ENCODE measurements at places on chromosomes 12 and 14.

GRCh38 chr14:33808187-33808586 is 142.7 kb downstream of the EGLN3 start:
- DNase-seq = no peak

GRCh38 chr14:24710403-24711112 is 76.6 kb upstream of the GZMB start:
- DNase-seq = peak; percentile 61

- DNase-seq = no peak
These were observed 55.1 kb downstream of the TTC6 start for GRCh38 chr14:37650356-37651037.

GRCh38 chr12:57940052-57940914 is 1.1 kb upstream of the ATP23 start:
- no peak for DNase-seq

DNA sequence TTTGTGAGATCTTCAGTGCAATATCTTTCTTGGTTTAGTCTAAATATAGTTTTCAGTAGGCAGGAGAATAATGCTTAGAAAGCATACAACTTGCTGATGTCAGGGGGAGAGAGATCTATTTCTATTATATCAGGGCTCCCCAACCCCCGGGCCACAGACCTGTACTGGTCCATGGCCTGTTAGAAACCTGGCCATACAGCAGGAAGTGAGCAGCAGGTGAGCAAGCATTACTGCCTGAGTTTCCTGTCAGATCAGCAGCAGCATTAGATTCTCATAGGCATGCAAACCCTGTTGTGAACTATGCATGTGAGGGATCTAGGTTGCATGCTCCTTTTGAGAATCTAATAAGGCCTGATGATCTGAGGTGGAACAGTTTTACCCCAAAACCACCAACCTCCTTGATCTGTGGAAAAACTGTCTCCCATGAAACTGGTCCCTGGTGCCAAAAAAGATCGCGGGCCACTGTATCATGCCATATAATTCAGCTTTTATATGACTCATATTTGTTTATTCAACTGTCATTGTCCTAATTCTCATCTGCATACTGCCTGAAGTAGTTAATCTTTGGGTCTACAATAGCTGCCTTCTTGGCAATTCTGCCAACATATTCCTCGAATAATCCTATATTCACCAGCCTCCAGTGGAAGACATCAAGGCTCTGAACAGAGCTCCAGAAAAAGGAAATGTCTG is 163.6 kb upstream of the DYRK2 start:
- DNase-seq = no peak

GRCh38 chr12:96094201-96094600 is 58.8 kb upstream of the LTA4H start:
- DNase-seq = no peak

- DNase-seq = no peak
These were observed 53.9 kb upstream of the DCD start for GRCh38 chr12:54701940-54702592.

DNA sequence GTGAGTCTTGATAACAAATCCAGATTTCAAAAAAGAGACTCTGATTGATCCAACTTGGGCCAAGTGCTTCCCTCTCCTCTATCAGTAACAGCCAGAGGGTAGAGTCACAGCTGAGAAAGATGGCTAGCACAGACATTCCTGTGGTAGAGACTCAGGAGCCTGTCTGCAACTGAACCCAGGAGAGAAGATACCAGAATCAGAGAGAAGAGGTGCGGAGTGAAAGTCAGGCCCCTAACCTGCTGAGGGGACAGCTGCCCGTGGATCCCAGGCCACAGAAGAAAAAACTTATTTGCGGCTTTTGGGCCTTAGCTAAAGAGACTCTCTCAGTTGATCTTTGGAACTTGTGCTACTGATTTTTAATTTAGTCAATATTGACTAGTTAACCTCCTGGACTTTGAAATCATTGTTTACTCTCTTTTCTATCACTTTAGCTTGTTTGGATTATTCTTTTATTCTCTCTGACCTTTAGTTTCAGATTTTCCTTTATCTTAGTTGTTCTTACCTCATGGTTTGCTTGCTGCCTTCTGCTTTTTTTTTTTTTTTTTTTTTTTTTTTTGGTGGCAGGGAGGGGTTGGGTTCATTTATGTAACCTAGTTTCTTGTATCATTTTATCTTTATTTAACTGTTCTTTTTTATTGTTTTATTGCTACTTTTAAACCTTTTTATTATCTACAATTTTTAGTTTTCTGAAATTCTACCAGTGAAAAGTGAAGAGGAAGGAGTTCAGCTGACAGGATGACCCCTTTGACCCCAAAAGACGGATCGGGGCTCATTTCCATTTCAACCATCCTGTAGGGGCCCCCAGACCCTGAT is 154.9 kb upstream of the KRR1 start:
- DNase-seq = no peak

DNA sequence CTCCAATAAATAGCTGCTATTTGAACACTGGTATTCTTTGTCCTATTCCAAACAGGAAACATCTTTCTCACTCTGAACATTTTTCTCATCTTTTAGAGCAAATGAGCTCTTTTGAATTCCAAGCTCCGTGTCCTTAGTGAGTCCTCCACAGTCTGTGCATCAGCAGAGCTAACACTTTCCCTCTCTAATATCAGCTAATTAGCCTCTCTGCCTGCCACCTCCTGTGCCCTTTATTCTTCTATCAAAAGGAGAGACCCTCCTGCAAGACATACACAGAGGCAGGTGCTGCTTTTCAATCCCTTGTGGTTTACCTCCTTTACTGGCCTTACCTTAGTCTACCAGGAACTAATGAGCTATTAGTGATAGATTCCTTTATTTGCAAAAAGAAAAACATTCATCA is 178.5 kb downstream of the SLC35F4 start:
- DNase-seq = no peak

- DNase-seq = no peak
These were observed 48.6 kb downstream of the KICS2 start for GRCh38 chr12:64173456-64173855.

DNA sequence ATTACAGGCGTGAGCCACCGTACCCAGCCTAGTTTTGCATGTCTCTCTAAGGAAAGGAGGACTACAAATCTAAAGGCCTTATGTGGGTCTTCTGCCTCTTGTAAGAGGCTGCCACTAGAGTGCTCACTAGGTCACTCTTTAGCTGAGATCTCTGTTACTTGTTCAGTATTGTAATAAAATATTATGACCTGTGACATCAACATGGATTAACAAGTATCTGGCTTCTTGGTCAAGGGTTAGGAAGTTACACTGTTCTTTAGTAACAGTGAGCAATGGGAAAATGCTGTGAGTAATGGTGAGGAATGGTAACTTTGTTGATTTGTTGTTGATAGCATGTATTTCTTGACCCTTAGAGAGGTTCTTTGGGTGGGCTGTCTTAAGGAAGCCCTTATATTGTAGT is 50.5 kb downstream of the ERC1 start:
- no peak for DNase-seq

DNA sequence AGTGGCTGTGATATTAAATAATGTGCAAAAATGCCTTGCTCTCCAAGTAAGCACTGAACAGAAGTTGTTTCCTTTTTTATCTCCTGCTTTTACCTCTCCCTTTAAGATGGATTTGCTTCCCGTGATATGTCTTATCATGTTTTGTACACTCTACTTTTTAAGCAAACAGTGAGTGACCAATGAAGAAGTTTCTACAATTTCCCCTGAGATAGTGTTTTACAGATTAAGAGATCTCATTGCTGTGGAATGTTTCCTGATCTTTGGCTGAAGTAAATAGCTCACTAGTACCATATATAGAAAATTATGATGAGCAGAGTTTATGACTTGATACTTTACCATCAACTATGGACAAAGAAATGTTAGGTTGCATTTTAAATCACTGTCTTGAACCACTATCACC is 184.8 kb upstream of the PDE3A start:
- no peak for DNase-seq

- DNase-seq = no peak
These were observed 293.5 kb downstream of the SLC6A15 start for GRCh38 chr12:84619053-84619571.

DNA sequence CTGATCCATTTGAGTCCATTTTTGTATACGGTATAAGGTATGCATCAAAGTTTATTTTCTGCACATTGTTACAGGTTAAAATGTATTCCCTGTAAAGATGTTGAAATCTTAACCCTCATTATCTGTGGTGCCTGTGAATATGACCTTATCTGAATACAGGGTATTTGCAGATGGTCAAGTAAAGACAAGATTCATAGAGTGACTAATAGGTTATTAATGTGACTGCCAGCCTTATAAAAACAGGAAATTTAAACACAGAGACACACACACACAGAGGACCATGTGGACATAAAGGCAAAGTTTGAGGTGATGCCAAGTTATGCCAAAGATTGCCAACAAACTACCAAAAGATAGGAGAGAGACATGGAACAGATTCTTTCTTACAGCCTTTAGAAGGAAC is 347.2 kb upstream of the DCN start:
- DNase-seq = no peak

GRCh38 chr14:52124791-52125684 is 56.2 kb upstream of the NID2 start:
- DNase-seq = no peak

DNA sequence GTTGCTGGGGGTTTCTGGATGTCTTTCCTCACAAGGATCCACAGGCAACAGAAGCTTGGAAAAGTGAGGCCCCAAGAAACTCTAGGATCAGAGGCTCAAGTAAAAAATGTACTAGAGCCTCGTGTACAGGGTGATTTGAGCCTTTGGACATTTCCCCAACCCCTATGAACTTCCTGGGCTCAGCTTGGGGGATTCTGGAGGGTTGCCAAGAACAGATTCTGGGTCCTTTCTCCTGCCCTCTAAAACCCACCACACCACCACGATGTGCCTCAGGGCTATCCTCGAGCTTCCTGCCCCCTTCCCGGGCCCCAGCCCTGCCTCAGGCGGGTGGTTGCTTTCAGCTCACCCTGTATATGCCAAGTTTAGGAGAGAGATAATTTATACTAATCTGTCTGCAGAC is 583 bp downstream of the FAM186B start:
- no peak for DNase-seq

DNA sequence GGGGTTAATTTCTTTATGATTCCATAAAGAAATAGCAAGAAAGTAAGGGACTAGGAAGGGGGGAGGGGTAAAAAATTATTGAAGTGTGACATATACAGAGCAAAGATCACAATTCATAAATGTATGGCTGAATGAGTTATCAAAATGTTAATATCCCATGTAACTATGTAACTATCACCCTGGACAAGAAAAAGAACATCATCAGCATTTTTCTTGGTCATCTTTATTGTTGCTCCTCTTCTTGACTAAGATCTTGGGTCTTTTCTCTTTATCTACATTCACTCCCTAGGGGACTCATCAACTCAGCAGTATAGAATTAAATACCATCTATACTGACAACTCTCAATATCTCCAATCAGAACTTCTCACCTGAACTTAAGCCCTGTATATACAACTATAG is 57.5 kb downstream of the CAND1 start:
- no peak for DNase-seq

GRCh38 chr12:62098132-62098531 is 162.1 kb upstream of the USP15 start:
- no peak for DNase-seq

GRCh38 chr14:94460631-94461416 is 8.2 kb upstream of the SERPINA11 start:
- DNase-seq = no peak

GRCh38 chr14:100738269-100738691 is 11.6 kb downstream of the DLK1 start:
- DNase-seq = no peak

DNA sequence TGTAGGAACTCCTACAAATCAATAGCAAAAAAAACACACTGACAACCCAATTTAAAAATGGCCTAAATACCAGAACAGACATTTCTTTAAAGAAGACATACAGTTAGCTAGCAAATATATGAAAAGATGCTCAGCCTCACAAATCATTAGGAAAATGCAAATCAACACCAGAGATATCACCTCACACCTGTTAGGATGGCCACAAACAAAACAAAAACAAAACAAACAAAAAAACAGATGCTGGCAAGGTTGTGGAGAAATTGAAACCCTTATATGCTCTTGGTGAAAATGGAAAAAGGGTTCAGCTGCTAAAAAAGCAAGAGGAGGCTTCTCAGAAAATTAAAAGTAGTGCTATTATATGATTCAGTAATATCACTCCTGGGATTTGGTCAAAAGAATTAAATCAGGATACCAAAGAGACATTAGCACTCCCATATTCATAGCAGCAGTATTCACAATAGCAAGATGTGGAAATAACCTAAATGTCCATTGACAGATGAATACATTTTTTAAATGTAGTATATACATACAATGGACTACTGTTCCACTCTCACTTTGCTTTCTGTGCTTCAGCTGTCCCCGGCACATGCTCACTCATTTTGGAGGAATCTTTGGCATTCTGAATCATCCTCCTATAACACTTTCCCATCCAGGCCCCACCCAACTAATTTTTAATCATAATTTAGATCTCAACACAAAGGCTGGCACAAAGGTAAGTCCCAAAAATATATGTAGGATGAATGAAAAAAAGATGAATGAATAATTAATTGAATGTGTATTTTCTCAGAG is 99.1 kb downstream of the SYT1 start:
- no peak for DNase-seq

GRCh38 chr12:117105902-117106301 is 6.7 kb upstream of the TESC start:
- DNase-seq = peak; percentile 48

- DNase-seq = no peak
These were observed 70.0 kb downstream of the PDE3A start for GRCh38 chr12:20438299-20438779.

DNA sequence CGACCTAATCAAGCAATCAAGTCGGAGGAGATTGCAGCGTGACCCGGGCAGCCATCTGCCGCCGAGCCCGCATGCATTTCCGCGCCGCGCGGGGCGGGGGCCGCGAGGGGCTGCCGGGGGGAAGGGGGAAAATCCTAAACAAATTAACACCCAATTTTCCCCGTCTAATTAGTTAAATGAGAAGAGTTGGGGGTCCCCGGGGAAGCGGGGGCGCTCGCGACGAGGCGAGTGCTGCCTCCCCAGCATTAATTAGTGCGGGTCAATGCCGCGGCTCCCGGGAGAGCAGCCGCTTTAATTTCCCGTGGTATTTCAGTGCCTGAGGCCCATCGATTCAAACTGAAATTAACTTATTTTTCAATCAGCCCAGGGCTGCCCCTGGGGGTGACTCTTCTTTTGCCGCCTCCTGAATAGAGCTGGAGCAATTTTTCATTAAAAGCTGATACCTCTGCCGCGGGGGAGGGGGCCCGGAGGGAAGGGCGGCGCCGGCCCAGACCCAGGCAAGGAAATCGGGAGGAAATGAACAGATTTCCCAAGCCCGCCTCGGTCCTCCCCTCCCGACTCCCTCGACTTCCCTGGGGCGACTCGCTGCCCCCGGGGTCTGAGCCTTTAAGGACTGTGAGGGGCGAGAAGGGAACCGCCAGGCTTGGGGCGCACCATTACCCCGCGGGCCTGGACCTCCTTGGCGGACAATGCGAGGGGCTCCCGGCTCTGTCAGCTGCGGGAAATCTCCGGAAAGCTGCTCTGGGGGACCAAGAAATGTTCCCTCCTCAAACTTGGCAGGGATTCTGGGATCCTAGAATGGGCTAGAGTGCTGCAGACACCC is 18.9 kb downstream of the VSX2 start:
- DNase-seq = no peak

- no peak for DNase-seq
These were observed 20.5 kb downstream of the SARNP start for GRCh38 chr12:55797068-55797467.

- DNase-seq = peak; percentile 34
These were observed 25.4 kb downstream of the ATG14 start for GRCh38 chr14:55386037-55386808.

- DNase-seq = no peak
These were observed 29.9 kb downstream of the JAG2 start for GRCh38 chr14:105138551-105139111.

- no peak for DNase-seq
These were observed 11.2 kb upstream of the PHETA1 start for GRCh38 chr12:111379942-111380554.

GRCh38 chr12:32253154-32253790 is 146.1 kb upstream of the FGD4 start:
- no peak for DNase-seq

Data from activated naive CD4-positive, alpha-beta T cell treated with Interleukin-2 at 50 U/mL for 16 hours (primary cell).